ENCODE measurements at places on chromosomes 1 and 21.

- DNase-seq = no peak
These were observed 3.3 kb downstream of the CASZ1 start for GRCh38 chr1:10793129-10793651.

- no peak for DNase-seq
These were observed 7.1 kb upstream of the KRTAP10-4 start for GRCh38 chr21:44566403-44566802.

DNA sequence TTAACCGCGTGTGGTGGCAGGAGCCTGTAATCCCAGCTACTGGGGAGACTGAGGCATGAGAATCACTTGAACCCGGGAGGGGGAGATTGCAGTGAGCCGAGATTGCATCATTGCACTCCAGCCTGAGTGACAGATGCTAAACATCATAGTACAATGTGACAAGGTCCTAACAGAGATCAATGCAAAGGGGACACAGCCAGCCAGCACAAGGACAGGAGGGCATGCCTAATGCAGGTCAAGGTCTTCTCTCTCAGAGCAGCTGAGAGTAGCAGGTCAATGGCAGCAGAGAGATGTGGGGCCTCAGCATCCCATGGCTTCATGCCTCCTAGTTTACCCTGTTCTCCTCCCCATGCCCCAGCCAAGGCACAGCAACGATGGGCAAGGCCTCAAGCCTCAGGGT lies 3.0 kb upstream of the SMIM11 start:
- no peak for DNase-seq

GRCh38 chr21:42031816-42032215 lies 21.7 kb upstream of the ZBTB21 start:
- DNase-seq = no peak

GRCh38 chr1:207516729-207517128 lies 20.8 kb downstream of the CR1 start:
- no peak for DNase-seq

Data from activated CD4-positive, alpha-beta T cell treated with anti-CD3 and anti-CD28 coated beads for 24 hours (primary cell).